ENCODE measurements at places on chromosomes 12 and 14. TPM values are rescaled to one million over a fixed set of nuclear protein-coding genes. Genes with fewer than 3 reads are reported as not detected.

DNA sequence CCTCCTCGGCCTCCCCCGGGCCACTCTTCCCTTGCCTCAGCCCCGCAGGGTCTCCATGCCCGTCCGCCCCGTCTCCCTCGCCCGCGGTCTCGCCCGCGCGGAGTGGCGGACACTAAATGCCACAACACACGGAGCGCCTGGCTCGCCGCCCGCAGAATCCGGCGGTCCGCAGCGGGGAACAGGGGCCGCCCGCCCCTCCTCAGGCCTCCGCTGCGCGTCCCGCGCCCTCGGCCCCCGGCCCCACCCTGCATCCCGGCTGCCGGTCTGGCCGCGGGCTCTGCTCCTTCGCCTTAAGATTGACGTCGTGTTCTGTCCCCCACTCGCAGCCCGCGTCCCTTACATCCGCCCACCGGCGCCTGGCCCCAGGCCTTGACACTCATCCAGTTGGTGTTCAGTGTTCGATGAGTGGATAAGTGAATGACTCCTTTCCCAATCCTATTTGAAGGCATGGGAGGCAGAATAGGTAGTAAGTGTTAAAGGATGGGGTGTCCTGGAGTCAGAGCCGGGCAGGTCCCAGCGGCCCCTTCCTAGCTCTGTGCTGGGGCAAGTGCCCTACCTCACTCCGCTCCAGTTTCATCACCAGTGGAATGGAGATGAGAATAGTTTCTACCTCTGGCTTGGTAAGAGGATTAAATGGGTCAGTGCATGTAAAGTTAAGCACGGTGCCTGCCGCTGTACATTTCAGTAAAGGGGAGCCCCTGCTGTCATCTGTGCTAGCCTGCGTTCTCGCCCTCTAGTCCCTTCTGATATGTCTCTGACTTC lies 622 bp downstream of the TECPR2 start:
- DNase-seq = no peak

- DNase-seq = no peak
Measured at GRCh38 chr14:49860988-49861698, 8.6 kb upstream of the NEMF start.

DNA sequence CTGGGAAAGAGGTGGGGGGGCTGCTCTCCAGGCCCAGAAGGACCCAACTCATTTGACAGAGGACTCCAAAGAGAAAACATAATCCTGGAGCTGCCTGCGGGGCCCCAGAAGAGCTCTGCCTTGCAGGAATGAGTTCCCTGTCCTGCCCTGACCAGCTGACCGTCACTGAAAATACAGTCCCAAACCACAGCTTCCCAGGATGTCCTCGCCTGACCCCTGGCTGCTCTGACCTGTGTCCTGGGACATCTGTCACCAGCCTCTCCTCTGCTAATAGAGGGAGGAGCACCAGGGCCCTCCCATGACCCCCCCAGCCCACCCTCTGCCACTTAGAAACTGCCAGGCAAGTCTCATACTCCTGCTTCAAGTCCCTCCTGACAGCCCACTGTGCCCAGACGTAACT lies 9.8 kb downstream of the FIGNL2 start:
- DNase-seq = no peak

GRCh38 chr12:94239332-94239993 lies 91.1 kb downstream of the PLXNC1 start:
- DNase-seq = no peak

- no peak for DNase-seq
Measured at GRCh38 chr14:93054006-93054405, 61.7 kb downstream of the ITPK1 start.

DNA sequence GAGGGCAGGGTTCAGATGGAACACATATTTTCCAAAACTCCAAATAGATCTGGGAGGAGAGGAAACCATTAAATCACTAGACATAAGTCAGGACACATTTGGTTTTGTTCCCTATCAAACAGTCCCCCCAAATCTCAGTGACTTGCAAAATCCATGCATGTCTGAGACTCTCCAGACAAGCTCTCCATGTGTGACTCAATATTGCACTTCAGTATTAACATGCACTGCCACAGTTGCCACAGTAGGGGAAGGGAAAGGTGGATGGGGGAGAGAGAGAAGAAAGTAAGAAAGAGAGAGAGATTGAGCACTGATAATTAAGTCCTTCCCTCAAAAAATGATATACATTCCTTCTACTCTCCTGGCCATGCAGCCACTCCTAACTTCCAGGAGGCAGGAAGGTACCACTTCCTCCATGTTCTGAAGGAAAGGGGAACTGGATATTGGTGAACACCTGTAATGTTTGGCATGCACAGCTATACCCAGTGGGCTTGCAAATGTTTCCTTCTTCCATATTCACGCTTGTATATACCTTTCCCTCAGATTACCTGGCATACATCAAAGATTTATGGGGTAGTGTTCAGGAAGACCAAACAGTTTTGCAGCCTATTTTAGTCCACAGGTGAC lies 310.0 kb downstream of the ZFP36L1 start:
- DNase-seq = no peak

- no peak for DNase-seq
Measured at GRCh38 chr12:42815068-42815467, 225.5 kb upstream of the PRICKLE1 start.

DNA sequence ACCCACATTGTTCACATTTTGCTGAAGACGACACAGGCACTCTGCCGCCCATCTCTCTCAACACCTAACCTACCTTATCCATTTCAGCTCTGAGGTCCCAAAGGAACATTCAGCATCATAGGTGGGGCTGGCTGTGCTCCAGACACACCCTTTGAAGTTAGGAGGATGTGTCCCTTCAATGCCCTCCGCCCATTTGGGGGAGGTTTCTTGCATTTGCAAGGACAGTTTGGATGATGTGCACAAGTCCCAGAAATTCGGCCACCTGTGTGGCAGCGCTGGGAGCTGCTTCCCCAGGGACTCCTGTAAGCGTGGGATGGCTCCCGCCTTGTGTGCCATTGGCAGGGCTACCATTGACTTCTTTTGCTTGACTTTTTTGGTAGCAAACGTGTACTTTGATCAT lies 113.8 kb downstream of the RIMBP2 start:
- DNase-seq = no peak

GRCh38 chr12:80353254-80353653 lies 90.8 kb upstream of the PTPRQ start:
- no peak for DNase-seq

The KRT76 gene
- not detected for total RNA-seq

The C1QL4 gene
- total RNA-seq = not detected

The SMOC1 gene
- total RNA-seq = 23.3 TPM

The C2CD5 gene
- 53.5 TPM for total RNA-seq

The KRT77 gene
- not detected for total RNA-seq

The CLEC4C gene
- total RNA-seq = not detected

The SLC6A12 gene
- 1.2 TPM for total RNA-seq

The MEG3 gene
- 77.9 TPM for total RNA-seq

The KRT6C gene
- total RNA-seq = 0.39 TPM

The MAP3K12 gene
- 19.9 TPM for total RNA-seq

The WDHD1 gene
- 6.6 TPM for total RNA-seq

Data from ureter (tissue), 1 donor.